Activated naive CD4-positive, alpha-beta T cell treated with anti-CD3 and anti-CD28 coated beads, Interleukin-2, amount 10 ng/mL, durations not matched to agents 5 hours and 36 hours (primary cell): ENCODE measurements at places on chromosomes 12 and 14. TPM values are rescaled to one million over a fixed set of nuclear protein-coding genes. Genes with fewer than 3 reads are reported as not detected.

Gene AKAP3
- 1.8 TPM for total RNA-seq

Gene SLC16A7
- 31.6 TPM for total RNA-seq

Gene FGD4
- 0.28 TPM for total RNA-seq

Gene LRTM2
- not detected for total RNA-seq

Gene CMKLR1
- not detected for total RNA-seq

Gene OR6C68
- not detected for total RNA-seq

Gene FIGNL2
- total RNA-seq, result 0.26 TPM
